Omental fat pad (tissue), 4 donors: ENCODE measurements at places on chromosomes 4 and X.

DNA sequence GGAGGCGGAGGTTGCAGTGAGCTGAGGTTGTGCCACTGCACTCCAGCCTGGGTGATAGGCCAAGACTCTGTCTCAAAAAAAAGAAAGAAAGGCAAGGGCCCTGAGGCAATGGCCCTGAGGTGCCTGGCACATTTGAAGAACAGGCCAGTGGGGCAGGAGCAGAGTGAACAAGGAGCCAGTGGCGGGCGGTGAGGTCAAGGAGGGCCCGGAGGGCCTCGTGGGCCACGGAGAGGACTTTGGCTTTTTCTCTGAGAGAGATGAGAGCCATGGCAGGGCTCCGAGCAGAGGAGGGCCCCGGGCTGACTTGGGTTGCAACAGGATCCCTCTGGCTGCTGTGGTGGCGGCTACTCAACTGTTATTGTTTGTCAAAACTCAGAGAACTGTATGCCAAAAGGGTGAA lies 13.3 kb downstream of the FTSJ1 start:
- no peak for DNase-seq

DNA sequence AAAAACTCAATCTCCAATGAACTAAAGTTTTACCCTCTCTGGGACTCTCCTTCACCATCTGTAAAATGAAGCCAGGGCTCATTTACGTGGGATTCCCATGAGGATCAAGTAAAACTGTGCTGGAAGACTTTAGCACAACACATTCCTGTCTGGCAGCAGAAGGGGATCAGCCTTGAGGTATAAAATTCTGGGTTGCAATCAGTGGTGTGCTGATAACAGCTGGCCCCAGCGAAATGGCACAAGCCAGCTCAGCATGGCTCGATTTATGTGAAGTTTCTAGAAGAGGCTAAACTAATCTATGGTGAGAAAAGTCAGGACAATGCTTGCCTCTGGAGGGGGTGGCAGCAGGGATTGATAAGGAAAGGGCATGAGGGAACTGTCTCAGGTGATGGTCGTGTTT lies 28.4 kb downstream of the ZNF630 start:
- no peak for DNase-seq

DNA sequence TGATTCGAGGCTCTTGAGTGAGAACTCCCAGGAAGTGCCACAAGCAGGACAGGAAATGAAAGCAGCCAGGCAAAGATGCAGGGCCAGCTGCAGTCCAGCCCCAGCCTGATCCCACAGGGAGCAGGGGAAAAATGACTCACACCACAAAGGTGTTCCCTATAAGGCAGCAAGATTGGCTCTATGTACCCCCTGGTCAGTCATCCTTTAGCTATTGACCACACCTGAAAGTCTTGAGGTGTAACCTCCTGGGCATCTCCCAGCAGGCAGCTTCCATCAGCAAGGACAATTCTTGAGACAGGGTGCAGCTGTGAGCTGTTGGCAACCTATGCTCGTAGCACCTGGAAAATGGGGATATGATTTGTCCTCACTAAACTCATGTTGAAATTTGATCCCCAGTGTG lies 27.9 kb upstream of the EXOC1L start:
- no peak for DNase-seq

GRCh38 chr4:137700751-137701150 lies 168.5 kb upstream of the PCDH18 start:
- DNase-seq, result no peak

DNA sequence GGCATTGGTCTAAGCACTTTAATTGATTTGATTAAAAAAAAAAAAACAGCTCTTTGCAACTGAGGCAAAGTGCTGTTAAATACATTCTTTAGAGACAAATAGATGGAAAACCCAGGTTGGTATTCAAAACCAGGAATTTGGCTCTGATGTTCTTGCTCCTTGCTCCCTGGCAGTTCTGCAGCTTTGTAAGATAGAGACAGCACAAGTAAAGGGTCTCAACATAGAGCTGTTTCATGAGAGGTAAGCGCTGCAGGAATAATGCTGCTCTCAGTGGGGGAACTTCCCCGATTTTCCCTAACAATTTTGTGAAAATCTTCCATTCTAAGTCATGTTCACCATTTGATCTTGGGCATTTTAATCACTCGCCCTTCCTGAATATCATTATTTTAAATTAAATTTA lies 479.5 kb upstream of the HS3ST1 start:
- DNase-seq, result no peak

GRCh38 chr4:74536557-74536956 lies 91.6 kb downstream of the AREG start:
- DNase-seq, result no peak

- no peak for DNase-seq
These were observed 26.8 kb upstream of the AREG start for GRCh38 chr4:74418063-74418670.

GRCh38 chr4:947491-947971 lies 15.3 kb downstream of the TMEM175 start:
- no peak for DNase-seq

DNA sequence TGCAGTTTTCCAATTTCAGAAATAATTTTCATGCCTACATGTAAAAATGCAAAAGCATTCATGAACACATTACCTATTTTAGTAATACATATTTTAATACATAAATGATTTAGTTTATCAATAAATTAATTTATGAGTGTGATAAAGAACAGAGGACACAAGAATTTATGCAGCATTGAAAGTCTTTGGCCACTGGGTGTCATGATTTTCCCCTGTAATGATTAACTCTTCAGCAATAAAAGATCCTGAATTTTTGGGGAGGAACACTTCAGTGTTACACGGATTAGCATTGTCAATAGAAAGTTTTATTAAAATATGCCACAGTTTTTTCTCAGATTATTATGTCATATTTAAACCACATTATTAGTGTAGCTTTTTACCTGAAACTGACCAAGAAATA lies 8.6 kb upstream of the VCX2 start:
- DNase-seq, result no peak

- DNase-seq, result no peak
These were observed 149.9 kb downstream of the CHIC2 start for GRCh38 chr4:53914313-53915016.

GRCh38 chrX:74800062-74800461 lies 125.2 kb downstream of the NEXMIF start:
- DNase-seq, result no peak

DNA sequence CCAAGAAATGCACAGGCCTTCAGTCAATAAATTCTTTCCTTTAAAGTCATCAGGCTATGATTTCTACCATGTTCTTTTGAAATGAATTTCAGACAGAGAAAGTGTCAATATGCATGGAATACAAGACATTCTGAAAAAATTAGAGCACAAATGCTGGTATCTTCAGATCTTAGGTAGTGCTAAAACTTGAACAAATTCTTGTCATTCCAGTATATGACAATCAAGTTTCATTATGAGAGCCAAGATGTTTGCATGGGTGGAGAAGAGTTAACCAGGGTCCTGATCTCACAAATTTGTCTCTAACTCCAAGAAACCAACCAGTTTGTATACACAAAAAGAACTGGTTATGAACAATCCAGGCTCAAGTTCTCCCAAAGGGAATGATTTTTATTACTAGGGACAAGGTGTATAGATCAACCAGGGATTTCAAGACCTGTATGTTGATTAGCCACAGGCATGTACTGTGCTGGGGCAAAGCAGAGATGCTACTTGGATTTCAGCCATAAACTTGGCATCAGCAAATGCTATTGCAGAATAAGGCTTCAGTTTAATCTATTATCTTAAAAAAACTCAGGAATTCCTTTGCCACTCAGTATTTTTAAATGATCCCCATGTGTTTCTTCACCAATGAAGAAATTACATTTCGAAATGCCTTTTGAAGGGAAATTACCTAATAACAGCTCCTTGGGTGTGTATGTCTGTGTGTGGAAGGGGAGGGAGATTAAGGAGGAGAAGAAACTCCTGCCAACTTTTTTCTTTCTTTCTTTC lies 69.7 kb downstream of the FANCB start:
- no peak for DNase-seq

- DNase-seq, result no peak
These were observed 45.2 kb downstream of the MAGEB17 start for GRCh38 chrX:16212436-16212835.

- DNase-seq, result no peak
These were observed 338 bp upstream of the KLHL2 start for GRCh38 chr4:165207016-165207430.

- no peak for DNase-seq
These were observed 71.7 kb downstream of the FANCB start for GRCh38 chrX:14801136-14801535.
